Stimulated activated CD8-positive, alpha-beta memory T cell treated with anti-CD3 and anti-CD28 coated beads, Interleukin-15, amount 100 ng/mL, for 24 hours (primary cell): ENCODE measurements at places on chromosomes 7 and 10.

GRCh38 chr7:26081638-26082037 lies 70.4 kb upstream of the NFE2L3 start:
- DNase-seq: no peak

DNA sequence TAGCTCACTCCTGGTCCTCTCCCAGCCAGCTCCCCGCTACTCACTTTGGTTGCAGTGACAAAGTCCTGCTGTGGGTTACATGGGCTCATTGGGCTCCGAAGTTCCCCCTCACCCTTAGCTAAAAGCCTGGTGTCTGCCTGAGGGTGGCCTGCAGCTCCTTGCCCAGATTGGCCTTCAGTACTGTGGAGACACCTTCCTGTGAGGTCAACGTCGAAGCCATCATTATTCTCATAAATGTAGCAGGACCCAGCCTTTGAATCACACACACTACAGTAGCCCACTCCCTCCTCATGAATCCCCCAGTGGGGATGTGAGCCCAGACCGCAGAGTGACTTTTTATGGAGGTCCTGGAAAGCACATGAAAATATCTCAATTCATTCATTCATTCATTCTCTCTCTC lies 10.5 kb downstream of the MBL2 start:
- no peak for DNase-seq

DNA sequence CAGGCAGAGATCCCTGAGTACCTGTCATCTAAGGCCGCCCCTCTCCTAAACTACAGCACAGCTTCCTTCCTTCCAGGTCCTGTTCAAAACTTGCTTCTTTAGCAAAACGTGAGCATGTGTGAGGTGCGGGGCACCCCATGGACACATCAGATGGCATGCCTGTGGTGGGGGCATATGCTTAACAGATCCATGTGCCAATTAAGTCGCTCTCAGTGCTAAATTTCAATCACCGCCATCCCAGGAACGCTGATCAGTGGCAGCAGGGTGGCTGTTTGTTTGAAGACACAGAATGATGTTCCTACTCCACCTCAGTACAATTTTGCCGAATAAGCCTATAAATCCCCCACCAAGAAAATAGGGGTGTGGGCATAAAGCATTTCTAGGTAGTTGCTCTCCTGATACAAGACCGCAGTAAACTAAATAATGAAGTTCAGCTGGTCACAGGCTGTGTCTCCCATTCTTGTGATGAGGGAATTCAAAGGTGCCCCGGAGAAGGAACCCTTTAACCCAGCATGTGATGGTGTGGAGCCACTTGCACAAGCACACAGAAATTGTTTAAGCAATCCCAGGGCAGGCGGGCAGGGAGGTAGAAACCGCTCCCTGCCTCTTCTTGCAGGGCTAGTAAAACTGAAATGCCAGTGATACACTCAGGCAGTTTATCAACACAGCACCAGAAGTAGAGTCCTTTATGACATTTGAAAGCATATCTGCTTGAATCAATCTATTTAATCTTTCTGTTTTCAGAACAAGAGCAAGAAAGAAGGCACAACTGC lies 205.7 kb downstream of the SORCS1 start:
- DNase-seq: no peak

GRCh38 chr10:92997620-92998019 lies 63.0 kb upstream of the CYP26C1 start:
- no peak for DNase-seq

GRCh38 chr7:43630482-43630881 lies 47.6 kb downstream of the STK17A start:
- DNase-seq: no peak

GRCh38 chr10:78215645-78216044 lies 182.0 kb downstream of the RPS24 start:
- no peak for DNase-seq

- DNase-seq: no peak
Observed at GRCh38 chr10:34254596-34254995, 560.5 kb downstream of the PARD3 start.

GRCh38 chr7:106464651-106465050 lies 179.9 kb upstream of the NAMPT start:
- no peak for DNase-seq

GRCh38 chr10:31635415-31636065 lies 293.1 kb downstream of the ARHGAP12 start:
- no peak for DNase-seq

GRCh38 chr10:33804584-33804983 lies 470.1 kb upstream of the NRP1 start:
- DNase-seq: no peak

- DNase-seq: no peak
Observed at GRCh38 chr10:91681361-91682276, 48.7 kb upstream of the PPP1R3C start.

DNA sequence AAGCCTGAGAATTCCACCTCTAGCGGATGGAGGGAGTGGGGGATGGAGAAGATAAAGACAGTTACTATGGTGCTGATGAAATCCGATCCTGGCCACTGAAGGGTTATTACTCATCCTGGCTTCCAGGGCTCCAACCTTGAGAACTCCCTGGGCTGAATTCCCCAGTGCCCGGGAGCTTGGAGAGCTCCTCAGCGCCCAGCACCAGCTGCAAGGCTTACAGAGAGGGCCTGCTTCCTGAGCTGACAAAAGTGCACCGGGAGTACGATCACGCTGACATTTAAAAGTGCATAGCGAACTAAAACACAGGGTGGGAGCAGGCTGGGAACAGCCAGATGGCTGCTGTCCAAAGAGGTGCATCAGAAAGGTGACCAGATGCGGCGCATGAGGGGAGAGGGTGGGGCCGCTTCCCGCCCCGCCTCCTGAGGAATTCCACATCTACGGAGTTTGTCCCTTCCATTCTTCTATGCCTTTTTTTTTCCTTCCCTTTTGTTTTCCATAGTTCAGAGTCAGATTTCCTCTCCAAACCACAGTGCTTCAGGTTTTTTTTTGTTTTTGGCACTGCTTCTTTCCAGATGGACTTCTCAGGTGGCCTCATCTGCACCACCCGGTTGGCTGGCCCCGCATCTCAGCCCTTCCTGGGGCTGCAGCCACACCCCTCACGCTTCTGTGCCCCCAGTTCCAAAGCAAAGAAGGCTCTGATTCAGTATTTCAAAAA lies 62.4 kb upstream of the MKRN1 start:
- no peak for DNase-seq

GRCh38 chr10:114084215-114084614 lies 40.5 kb downstream of the ADRB1 start:
- DNase-seq: no peak

DNA sequence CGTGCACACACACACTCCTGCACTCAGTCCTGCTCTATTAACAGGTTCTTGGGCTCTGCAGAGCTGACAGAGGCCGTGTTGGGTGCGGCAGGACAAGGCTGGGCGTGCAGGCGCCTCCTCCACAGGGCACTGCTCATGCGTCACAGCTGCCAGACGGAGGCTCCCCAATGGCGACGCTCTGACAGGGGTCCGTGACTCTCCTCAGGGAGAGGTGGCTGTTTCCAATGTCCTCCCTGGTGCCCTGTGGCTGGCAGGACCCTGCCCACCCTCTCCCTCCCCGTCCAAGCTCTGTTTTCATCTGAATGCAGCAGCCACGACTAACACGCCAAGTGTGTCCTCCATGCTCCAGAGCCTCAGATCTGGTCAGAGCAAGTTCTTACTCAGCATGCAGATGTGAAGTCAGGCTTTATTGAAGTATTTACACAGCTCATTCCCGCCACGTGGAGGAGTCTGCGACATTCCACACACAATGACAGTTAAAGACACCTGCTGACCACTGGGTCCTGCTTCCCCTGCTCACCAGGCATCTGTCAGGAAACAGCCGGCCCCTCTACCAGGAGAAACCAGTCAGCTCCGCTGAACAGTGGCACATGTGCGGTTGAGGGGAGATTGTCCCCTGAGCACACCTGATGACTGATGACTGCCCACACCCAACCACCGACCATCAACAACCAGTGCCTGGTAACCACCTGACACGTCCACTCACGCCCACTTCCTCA lies 116.7 kb downstream of the VIPR2 start:
- no peak for DNase-seq

DNA sequence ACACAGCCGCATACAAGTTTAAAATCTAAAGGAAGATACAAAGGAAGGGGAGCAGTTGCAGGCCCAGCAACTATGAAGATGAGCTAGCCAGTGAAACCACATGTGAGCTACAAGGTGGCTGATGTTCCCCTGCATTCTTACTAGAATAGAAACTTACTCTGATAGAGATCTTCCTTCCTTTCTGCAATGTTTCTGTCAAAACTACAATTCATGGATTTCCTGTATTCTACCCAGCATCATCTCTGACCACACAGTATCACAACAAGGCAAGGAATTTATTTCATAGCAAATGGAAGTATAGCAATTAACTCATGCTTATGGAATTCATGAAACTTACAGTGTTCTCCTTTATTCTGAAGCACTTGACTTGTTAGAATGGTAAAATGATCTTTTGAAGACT lies 68.7 kb upstream of the AASS start:
- DNase-seq: no peak

GRCh38 chr10:70590655-70591416 lies 11.7 kb downstream of the PRF1 start:
- DNase-seq: no peak

- DNase-seq: no peak
Observed at GRCh38 chr10:116910910-116911309, 61.6 kb downstream of the ENO4 start.

DNA sequence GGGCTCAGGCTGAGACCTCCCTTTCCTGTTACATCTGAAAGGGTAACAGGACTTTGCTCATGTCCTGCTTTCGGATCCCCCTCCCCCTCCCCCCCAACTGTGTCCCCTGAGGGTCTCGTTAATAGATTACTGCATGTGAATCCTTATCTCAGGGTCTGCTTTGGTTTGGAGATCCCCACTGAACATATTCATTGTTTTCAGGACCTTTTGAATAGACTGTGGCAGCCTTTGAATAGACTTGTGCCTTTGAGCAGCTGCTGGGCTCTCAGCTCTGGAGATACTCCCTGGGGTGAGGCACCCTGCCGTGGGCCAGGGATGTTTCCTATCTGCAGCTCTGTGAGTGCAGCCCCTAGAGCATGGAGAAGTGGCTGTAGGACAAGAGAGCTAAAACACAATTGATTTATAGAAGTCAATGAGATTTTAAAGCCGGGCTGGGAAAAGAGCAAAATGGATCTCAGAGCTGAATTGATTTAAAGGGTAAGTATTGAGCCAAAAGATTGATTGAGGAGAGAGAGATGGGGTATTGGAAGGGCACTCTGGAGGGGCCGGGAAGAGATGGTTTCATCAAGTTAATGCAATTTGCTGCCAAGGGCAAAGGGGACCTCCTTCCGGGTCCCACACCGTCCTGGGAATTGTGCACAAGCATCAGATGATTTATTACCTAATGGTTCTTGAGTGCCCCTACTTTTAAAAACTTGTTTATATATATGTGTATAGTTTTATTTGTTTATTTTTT lies 9.9 kb downstream of the ARHGAP22 start:
- no peak for DNase-seq

GRCh38 chr7:96344236-96344635 lies 22.3 kb upstream of the SLC25A13 start:
- DNase-seq: no peak

DNA sequence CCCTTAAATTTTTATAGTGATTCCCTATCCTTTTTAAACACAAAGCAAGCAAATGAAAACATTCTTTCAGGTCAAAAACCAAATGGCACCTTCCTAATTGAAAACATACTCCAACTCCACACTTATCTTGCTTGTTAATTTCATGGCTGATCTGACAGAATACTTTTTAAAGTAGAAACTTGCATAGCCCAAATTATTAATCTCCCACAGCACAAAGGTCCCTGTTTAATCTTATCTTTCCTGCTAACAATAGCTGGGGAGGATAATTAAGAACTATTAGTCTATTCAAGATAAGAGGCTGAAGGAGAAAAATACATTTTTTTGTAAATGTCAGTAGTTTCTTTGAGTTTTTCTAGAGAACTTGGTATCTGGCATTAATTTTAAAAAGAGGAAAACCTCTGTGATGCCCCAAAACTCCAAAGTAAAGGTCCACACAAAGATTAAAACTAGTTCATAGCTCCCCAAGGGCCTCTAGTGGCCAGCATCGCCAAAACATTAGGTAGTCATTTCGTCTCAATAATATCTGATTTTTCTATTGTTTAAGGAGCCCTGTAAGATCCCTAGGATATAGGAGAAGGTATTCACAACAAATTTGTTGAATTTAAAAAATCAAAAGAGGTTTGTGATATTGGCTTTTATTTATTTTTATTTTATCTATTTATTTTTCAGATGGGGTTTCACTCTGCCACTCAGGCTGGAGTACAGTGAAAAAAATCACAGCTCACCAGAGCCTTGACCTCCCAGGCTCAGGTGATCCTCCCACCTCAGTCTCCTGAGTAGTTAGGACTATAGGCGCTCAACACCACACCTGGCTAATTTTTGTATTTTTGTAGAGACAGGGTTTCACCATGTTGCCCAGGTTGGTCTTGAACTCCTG lies 14.7 kb downstream of the CDNF start:
- DNase-seq: no peak

DNA sequence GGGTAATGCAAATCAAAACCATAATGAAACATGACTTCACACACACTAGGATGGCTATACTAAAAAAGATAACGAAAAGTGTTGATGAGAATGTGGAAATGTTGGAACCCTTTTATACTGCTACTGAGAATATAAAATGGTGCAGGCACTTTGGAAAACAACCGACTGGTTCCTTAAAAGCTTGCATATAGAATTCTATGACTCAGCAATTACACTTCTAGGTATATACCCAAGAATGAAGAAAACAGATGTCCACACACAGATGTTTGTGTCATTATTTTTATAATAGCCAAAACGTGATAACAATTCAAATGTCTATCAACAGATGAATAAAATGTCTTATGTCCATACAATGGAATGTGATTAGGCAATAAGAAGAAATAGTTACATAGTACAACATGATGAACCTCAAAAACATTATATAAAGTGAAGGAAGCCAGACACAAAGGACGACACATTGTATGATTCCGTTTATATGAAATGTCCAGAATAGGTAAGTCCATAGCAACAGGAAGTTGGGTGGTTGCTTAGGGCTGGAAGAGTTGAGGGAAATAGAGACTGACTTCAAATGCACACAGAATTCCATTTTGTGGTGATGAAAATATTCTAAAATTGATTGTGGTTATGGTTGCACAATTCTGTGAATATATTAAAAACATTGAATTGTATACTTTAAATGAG lies 148.3 kb upstream of the PHYHIPL start:
- DNase-seq: no peak

GRCh38 chr7:140304191-140304799 lies 94.0 kb downstream of the SLC37A3 start:
- no peak for DNase-seq
